ENCODE measurements at places on chromosomes 1 and 21.

DNA sequence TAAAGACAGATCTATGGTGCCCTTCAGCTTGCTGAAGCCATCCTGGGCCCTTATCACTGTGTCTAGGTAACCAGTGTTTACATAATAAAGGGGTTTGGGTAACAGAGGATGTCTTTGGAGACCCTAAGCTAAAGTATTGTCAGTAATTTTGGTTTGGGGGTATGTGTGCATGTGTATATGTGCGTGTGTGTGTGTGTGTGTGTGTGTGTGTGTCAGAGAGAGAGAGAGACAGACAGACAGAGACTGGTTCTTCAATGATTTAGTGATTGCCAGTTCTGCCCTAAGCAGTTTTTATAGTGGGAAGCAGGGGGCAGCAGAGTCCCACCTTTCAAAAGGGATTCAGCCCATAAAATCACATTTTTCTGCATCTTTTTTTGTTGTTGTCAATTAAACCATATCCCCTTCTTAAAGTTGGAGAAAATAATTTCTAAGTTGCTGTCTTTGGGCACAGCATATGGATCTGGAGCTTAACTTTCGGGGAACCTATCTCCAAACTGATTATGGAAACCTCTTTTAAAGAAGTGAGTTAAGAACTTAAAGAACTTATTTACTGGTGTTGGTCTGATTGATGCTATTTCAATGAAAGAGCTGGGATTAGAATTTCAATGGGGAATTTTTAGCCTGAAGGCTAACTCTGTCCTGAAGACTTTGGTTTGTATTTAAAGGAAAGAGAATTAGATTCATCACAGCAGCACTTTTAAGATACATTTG is 51.1 kb downstream of the ZNF326 start:
- no peak for DNase-seq

- no peak for DNase-seq
Measured at GRCh38 chr21:44920694-44921604, at the start of gene ITGB2. TSS of gene ITGB2 (minus strand) at chr21:44920899. CDS start at chr21:44910782, 10,117 bp downstream.

- no peak for DNase-seq
Measured at GRCh38 chr1:35442734-35443133, 114.5 kb downstream of the KIAA0319L start.

DNA sequence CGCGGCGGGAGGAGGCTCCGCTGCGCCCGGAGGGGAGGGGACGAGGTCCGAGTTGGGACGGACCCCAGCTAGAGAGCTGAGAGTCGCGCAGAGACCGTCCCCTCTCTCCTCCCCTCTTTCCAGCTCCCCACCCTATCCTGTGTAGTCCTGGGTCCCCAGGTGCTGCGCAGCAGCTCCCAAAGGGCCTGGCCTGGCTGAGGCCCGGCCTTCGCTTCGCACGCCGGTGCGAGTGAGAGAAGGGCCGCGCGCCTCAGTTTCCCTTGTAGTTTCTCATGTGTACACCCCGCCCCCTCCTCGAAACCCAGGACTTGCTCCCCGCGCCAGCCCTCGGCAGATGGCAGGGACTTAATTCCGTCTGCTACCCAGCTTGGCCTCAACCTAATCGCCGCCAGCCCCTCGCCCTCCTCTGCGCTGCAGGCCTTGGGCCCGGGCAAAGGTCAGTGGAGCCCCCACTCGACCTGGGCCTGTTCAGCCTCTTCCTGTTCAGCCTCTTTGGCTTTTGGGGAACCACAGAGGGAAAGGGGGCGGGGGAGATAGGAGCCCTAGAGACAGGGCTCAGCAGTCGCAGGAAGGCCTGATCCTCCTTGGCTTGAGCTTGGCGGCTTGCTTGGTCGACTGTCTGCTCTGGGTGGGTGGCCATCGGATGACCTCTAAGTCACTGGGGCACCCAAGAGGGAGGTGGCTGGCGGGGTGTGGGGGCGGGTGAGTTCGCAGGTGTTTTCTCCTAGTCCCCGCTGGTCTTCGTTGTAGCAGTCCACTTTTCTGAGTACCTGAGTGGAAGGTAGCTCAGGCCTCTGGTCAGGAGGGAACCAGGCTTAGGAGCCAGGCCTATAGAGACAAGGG is 1.0 kb downstream of the ZNF687 start:
- DNase-seq, result no peak

- DNase-seq, result no peak
Measured at GRCh38 chr1:6267686-6268322, 6.9 kb upstream of the GPR153 start.

DNA sequence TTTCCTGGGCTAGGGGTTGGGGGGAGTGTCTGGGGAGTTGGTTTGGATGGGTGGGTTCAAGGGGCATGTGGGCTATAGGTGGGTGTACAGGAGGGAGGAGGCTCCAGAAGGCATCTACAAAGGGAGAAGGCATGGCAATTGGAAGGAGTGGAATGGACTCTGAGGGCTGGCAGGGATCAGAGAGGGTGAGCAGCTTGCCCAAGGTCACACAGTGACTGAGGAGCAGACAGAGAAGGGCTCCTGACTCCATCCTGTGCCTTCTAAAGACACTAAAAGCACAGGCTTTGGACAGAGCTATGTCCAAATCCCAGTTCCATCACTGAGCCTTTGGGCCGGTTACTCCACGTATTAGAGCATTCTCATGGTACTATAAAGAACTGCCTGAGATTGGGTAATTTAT is 151.8 kb downstream of the PTPRU start:
- DNase-seq, result no peak

DNA sequence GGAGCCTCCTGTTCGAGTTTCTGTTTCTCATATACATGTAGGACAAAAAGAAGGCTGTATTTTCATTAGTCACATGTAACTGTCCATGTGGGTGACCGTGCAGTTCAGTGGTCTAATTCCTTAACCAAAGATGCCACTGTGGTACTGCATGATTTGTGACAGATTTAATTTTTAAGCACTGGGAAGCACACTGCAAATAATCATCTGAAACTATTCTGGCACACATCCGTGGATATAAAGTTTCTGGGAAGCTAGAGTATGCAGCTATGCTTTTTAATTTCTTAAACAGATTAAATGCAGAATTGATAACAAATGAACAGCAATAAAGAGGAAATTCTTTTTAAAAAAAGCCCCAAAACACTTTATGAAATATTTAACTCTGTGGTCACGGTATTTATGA is 254.8 kb downstream of the LMO4 start:
- no peak for DNase-seq

DNA sequence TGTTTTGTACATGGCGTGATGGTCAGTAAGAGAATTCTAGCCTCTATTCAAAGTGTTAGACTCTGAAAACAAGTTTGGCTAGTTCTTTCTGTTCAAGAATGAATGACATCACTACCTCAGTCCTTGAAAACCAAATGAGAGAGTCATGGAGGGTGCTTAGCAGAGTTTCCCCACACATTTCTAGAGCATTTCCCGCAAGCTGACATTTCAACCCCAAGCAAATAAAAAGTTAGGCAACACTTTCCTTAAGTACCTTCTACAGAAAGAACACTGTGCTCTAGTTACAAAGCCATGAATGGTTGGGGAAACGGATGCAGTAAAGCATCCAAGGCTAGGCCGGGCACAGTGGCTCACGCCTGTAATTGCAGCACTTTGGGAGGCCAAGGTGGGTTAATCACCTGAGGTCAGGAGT is 47.9 kb upstream of the SLC44A3 start:
- DNase-seq, result no peak

GRCh38 chr1:8283058-8283884 is 34.6 kb upstream of the SLC45A1 start:
- DNase-seq, result no peak

- DNase-seq, result no peak
Measured at GRCh38 chr21:44088401-44088780, 18.8 kb upstream of the PWP2 start.

- no peak for DNase-seq
Measured at GRCh38 chr1:166785987-166786386, 53.3 kb upstream of the POGK start.

GRCh38 chr1:42311138-42311537 is 23.9 kb downstream of the FOXJ3 start:
- no peak for DNase-seq

DNA sequence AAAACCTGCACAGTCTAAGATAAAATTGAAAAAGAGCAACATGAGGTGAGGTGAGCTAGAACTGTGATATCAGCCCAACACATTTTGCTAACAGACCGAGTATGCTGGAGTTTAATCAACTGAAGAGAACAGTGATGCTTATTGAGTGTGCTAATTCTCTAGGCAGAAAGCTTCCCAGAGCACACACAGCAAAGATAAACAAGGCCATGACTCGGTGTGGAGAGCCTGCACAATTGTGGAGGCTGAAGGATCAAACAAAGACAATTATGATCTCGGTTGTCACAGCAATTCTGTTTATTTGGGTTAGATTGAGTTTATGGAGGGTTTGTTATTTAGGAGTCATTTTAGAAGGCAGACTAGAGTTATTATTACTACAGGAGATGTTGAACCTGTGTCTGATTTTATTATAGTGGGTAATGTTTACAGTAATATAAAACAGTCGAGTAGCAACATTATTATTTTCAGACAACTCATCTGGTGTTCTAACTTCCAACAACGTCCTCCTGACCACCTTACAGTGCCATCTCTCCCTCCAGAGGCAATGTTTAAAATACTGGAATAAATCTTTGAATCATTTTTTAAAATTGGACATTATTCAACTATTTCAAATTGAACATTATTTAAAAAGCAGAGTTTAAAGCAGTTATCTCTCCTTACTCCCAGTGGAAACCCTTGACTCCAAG is 40.2 kb downstream of the DPT start:
- DNase-seq, result no peak

- DNase-seq, result no peak
Measured at GRCh38 chr1:65055747-65056146, 89.4 kb upstream of the JAK1 start.

DNA sequence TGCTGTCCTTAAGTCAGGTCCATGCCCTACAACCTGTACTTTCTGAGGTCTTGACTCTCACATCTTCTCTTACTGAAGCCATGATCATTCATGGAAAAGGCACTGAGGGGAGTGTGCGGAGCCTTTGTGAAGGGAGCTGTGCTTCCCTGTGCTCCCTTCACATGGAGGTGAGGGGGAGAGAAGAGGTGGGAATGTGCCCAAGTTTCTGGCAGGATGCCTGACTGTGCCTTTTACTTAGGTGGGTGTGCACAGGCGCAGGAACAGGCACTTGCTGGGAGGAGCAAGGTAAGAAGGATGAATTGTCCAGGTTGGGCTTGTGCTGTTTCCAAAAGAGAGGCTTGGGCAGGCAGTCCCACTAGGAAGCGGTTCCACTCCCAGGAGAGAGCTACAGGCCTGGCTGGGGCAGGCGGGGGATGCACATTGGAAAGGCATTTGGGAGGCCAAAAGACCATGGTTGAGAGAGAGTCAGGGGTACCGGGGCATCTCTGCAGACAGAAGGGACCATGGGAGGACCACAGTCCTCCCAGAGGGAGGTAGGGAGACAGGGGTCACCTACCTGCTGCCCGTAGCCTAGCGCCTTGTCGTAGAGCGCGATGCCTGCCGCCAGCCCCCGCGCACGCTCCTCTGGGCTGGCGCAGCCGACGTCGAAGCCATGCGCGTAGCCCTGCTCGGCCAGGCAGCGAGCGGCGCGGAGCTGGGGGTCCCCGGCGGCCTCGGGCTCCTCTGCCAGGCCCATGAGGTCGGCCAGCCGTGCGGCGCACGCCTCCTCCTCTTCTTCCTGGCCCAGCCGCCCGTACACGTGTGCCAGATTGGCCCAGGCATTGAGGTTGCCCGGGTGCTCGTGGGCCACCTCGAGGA is 853 bp downstream of the TTC22 start:
- no peak for DNase-seq

GRCh38 chr1:229266832-229267500 is 3.9 kb upstream of the RAB4A start:
- DNase-seq, result no peak

DNA sequence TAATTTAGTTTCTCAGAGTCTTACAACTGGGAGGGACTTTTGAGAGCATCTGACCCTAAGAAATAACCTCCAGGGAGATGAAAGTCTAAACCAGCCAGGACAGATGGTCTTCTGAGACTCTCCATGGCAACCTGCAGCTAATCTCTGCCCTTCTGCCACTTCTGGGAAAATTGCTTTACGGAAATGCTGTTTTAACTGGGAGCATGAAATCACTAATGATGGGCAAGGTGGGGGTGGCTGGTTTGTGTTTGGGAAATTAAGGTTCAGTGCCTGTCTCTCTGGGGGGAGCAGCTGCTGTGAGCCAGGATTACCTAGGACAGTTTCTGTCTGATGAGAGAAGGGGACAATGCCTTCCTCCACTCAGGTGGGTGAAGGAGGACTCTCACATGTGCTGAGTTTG is 33.2 kb downstream of the ROR1 start:
- no peak for DNase-seq

GRCh38 chr1:26697431-26697977 is 1.7 kb downstream of the ARID1A start:
- DNase-seq, result no peak

DNA sequence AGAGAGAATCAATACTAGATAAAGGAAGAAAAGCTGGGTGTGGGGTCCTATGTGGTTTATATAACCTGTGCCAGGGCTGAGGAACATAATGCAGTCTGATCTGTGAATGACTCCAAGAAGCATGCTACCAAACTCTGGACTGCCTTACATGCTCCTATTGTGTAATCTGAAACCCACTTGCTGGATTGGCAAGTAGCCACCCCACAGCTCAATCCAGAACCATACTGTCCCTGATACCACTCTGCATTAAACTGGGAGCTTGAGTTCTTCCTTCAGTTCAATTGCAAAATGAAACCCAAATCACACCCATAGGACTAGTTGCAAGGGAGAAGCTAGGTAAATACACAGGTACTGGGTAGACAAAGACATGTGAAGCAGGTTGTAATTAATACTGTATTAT is 115.4 kb upstream of the NEGR1 start:
- DNase-seq, result peak; percentile 24

- DNase-seq, result no peak
Measured at GRCh38 chr1:14138687-14139086, 438.7 kb downstream of the PRDM2 start.

DNA sequence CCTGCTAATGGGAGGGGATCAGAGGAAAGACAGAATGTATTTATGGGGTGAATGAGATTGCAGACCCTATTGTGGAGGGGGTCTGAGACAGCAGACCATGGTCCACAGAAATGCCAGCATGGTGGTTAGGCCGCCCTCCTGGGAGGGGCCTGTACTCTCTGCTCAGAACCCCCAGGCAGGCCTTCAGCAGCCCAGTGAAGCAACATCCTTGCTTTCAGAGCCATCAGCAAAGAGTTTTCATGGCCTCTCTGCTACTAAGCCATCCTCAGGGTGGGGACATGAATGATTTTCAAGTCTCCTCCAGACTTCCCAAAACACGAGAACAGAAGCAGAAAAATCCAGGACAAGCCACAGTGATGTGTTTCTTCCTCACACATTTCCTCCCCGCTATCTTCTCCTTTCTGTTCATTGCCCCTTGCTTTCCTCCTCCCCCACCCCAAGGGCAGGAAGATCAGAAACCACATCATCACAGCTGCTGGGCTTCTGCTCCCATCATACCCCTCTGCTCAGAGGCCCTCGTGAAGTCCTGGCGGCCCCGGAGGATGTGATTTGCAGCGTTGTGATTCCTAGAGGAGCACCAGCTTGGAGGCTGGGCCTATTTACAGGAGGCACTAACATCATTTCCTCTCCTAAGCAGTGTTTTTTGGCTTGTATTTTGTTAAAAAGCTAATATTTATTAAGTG is 48.0 kb downstream of the ABCA4 start:
- DNase-seq, result no peak

- DNase-seq, result no peak
Measured at GRCh38 chr1:37945743-37946702, 830 bp downstream of the INPP5B start.

GRCh38 chr1:26574719-26575251 is 45.2 kb downstream of the RPS6KA1 start:
- DNase-seq, result no peak

- no peak for DNase-seq
Measured at GRCh38 chr1:93673163-93673829, 8.3 kb downstream of the BCAR3 start.

GRCh38 chr1:173504268-173504667 is 27.1 kb downstream of the PRDX6 start:
- DNase-seq, result no peak

All from NCI-H187 (cell line).